ENCODE measurements at places on chromosomes 4 and X.

GRCh38 chr4:38855466-38855865, 1.2 kb downstream of the TLR6 start:
- no peak for DNase-seq

- DNase-seq, result no peak
These were observed 19.3 kb upstream of the SFRP2 start for GRCh38 chr4:153808175-153808574.

DNA sequence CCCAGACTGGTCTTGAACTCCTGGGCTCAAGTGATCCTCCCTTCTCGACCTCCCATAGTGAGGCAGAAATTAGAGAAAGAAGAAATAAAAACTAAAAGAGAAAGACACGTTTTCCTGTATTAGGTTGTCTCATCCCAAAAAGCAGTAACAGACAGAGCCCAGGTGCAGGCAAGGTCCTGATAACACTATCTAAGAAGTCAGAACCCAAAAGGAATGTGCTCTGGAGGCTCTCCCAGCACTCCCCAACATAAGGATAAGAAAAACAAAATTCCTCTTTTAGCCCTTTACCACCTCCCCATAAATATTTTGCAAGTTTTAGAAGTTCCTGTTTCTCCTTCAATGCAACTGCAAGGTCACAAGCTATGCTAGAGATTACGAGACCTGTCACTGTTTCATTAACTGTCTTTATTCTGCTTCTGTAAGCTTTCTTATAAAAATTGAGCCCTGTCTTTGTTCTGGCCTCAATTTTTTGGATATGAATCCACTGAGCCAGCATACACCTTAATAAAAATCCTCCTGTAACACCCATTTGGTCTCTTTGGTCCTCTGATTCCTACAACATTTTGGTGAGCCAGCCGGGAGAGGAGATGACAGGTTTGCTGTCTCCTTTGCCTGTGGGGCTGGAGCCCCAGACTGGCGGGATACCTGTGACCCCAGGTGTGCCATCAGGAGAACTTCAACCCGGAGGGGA, 25.9 kb downstream of the LIAS start:
- DNase-seq, result no peak

DNA sequence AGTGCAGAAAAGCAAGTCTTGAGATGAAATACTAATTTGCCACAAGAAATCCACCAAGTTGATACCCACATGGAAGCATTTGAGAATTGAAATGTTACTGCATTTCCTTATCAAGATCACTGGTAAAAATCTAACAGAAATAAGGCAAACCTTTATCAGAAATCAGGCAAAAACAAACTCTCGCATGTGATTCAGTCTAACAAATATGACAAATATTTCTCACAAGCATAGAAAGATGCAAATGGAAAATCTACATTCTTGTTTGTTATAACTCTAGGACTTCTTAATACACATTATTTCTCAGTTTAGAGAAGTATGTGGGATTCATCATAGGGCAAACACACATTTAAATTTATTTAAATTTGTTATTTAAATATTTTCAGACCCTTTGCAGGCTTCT, 52.9 kb downstream of the TXK start:
- no peak for DNase-seq

DNA sequence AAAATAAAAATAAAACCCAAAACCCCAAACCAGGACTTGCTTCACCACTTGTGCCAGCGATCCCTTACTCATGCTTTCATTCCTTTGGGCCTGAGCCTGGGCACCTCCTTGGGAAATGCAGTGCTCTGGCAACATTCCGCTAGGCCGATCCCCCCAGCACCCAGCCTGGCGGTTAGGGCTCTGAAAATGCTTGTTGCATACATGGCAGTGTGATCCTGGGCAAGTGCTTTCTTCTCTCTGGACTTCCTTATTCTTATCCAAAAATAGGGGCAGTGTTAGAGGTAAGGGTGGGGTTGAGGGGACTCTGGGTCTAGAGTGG, 4.6 kb downstream of the ZNF185 start:
- no peak for DNase-seq

GRCh38 chr4:38762560-38762959, 20.2 kb downstream of the TLR10 start:
- no peak for DNase-seq
